ENCODE measurements at places on chromosomes 13 and 19.

GRCh38 chr19:32352241-32352630, 6.8 kb downstream of the ZNF507 start:
- DNase-seq, result no peak

DNA sequence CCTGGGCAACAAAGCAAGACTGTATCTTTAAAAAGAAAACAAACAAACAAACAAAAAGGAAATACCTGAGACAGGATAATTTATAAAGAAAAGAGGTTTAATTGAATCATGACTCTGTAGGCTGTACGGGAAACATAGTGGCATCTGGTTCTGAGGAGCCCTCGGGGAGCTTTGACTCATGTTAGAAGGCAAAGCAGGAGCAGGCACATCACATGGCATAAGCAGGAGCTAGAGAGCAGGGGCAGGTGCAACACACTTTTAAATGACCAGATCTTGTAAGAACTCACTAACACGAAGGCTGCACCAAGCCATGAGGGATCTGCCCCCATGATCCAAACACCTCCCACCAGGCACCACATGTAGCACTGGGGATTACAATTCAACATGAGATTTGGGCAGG, 13.2 kb upstream of the OR10H2 start:
- no peak for DNase-seq

DNA sequence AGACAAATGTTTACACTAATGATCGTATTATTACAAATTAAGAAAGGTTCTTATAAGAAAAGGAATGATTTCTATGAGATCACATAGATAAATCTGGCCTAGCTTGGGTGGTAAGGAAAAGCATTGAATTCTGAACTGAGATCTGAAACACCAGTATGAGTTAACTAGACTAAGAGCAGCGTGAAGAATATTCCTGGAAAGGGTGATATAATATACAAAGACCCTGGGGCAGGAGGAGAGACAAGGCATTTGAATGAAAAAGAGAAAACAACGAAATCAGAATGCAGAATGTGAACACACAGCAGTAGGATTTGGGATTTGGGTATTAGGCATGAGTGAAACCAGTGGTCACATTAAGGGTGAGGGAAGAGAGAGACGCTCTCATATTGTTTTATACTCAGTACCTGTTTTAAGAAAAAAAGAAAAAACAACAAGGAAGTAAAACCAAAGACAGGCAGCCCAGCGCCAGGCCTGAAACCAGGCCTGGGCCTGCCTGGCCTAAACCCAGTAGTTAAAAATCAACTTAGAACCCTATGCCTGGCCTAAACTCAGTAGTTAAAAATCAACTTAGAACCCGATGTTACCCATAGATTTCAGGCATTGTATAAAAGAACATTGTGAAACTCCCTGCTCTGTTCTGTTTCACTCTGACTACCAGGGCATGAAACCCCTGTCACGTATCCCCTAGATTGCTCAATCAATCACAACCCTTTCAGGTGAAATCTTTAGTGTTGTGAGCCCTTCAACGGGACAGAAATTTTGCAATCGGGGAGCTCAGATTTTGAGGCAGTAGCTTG, 287.1 kb downstream of the ITGBL1 start:
- no peak for DNase-seq

GRCh38 chr19:34888091-34888490, 38.6 kb upstream of the ZNF30 start:
- DNase-seq, result no peak

GRCh38 chr13:40446365-40446764, 220.1 kb downstream of the FOXO1 start:
- DNase-seq, result no peak

- DNase-seq, result no peak
Observed at GRCh38 chr13:113855931-113856715, 7.8 kb downstream of the GAS6 start.

DNA sequence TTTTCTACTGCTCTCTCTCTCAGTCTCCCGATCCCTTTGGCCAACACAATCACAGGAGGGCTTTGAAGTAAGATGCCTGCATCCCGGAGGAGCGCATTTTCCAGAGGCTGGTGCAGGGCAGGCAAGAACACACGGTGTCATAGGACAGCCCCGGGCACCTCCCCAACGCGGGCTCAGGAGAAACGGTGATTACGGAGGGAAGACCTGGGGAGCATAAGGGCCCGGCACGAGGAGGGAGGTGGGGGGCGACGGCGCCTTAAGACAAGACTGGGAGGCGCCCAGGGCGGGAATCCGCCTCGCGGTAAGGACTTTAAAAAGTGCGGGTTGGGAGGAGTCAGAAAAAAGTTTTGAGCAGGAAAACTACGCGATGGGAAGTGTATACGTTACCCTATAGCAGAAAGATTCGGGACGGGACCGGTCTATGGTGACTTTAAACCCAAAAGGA, 18.7 kb upstream of the ZNF888 start:
- no peak for DNase-seq

GRCh38 chr13:23953860-23954512, 56.7 kb upstream of the C1QTNF9B start:
- DNase-seq, result no peak

- DNase-seq, result no peak
Observed at GRCh38 chr19:38686530-38686888, 39.1 kb downstream of the ACTN4 start.

DNA sequence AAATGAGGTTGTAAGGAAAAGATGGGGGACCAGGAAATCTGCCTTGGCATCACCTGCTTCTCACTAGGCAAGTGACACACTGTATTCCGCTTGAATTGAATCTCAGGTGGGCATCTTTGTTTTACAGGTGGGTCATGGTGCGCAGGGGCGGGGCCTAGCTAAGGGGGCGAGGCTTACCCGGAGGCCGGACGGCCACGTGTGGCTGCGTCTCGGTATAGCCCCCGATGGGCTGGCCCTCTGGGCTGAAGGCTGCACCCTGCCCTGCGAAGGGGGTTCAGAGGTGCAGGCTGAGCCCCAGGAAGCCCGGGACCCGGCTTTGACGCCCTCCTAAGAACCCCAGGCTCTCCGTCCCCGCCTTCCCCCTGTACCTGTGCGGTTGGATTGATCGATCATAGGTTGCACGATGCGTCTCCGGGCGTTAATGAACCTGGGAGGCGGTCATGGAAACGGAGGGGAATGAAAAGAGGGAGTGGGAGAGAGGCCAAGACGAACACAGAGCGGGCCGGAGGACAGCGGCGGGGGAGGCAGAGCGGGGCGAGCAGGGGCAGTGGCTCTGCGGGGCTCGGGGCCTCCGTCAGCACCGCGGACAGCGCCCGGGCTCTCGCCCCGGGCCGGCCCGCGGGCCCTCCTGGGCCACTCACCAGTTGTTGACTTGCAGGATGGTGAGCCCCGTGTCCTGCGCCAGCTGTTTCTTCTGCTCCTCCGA, 12.5 kb downstream of the MEIS3 start:
- no peak for DNase-seq

- DNase-seq, result no peak
Observed at GRCh38 chr13:101545521-101545920, 93.0 kb downstream of the ITGBL1 start.

GRCh38 chr13:107835339-107836018, 379.9 kb downstream of the LIG4 start:
- DNase-seq, result peak; percentile 35

GRCh38 chr19:31270897-31271296, 78.3 kb downstream of the TSHZ3 start:
- DNase-seq, result no peak

DNA sequence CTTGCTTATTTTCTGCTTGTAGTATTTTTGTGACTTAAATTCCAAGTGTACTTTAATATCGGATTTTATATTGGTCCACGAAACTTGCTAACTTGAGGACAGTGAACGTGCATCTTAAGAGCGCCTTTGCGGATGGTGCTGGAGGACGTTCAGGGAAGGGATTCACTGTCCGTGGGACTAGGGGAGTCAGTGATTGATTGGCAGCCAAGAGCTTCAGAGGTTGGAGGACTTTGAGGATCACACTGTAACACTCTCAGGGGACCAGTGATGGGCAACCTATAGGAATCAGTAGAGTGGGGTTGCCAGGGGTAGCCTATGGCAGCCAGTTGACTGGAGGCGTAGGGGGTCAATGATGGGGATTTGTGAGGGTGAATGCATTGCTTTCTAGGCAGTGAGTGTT, 516 bp downstream of the ZNF175 start:
- DNase-seq, result no peak
